Fibroblast of the aortic adventitia (primary cell): ENCODE measurements at places on chromosomes 4 and X.

GRCh38 chr4:169744601-169745000, 13.1 kb downstream of the HPF1 start:
- DNase-seq, result peak; percentile 12

GRCh38 chr4:30825008-30825770, 105.0 kb downstream of the PCDH7 start:
- no peak for DNase-seq

- no peak for DNase-seq
Observed at GRCh38 chr4:46648088-46648744, 258.3 kb upstream of the GABRA2 start.

GRCh38 chrX:111265486-111265885, 4.8 kb downstream of the CAPN6 start:
- DNase-seq, result no peak

DNA sequence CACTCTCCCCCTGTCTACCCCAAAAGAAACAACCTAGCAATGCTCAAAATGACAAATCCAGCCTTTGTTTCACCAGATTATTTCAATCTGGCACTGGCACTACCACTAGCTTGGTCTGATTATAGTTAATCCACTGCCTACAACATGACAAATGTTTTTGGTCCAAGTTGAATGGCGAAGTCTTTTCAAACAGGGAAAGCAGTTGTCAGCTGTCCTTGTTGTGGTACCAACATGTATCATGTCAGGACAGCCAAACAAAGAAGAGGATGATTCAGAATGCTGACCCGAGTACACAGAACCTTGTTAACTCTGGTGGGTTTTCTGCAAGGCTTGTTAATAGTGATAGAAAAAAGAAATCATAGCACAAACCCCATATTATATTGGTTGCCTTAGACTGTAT, 160.8 kb upstream of the ANK2 start:
- no peak for DNase-seq

DNA sequence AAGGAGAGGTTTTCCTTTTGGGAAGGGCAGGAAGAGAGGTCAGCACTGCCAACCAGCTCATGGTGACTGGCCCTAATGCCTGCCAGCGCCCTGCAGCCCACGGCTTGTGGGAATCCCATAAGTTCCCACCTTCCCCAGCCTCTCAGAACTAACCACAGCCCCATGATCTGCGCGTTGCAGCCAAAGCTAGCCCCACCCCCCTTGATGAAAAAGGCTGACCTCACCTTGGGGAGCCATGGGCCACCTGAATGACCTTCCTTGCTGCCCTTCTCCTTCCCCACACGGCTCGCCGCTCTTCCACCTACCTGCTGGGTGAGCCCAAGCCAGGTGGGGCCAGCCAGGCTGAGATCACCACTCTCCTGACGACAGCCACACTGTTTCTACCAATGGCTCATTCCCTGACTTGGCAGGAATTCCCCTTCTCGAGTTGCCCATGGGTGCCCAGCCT, 3.9 kb upstream of the ELF4 start:
- DNase-seq, result peak; percentile 28

- DNase-seq, result peak; percentile 84
Observed at GRCh38 chr4:38034986-38035882, 75.0 kb downstream of the PTTG2 start.

- no peak for DNase-seq
Observed at GRCh38 chr4:37735578-37735977, 49.4 kb upstream of the RELL1 start.

DNA sequence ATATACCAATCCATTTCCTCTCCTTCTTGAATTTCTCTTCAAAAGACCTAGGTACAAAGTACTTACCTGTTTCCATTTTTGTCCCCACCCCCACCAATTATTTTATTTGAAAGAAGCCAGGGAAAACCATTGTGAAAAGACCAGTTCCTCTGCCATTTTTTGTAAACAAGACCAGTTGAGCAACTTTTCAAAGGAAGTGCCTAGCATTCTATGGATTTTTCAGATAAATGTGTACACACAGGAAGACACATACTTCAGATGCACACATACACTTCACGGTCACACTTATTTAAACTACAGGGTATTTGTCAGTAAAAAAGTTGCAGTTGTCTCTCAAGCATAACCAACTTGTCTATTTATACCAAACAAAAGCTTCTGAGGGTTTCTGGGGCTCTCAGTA, 587.2 kb upstream of the KLHL4 start:
- DNase-seq, result no peak

- DNase-seq, result no peak
Observed at GRCh38 chr4:36961420-36961819, 283.1 kb upstream of the NWD2 start.

- no peak for DNase-seq
Observed at GRCh38 chr4:57989430-57989829, 879.2 kb upstream of the IGFBP7 start.

GRCh38 chr4:112519689-112520597, 4.0 kb upstream of the NEUROG2 start:
- DNase-seq, result no peak

GRCh38 chr4:126209147-126209546, 894.4 kb downstream of the FAT4 start:
- DNase-seq, result peak; percentile 45

- DNase-seq, result no peak
Observed at GRCh38 chr4:36320117-36320896, 38.9 kb downstream of the DTHD1 start.

- no peak for DNase-seq
Observed at GRCh38 chrX:85666471-85666870, 287.0 kb upstream of the POF1B start.

DNA sequence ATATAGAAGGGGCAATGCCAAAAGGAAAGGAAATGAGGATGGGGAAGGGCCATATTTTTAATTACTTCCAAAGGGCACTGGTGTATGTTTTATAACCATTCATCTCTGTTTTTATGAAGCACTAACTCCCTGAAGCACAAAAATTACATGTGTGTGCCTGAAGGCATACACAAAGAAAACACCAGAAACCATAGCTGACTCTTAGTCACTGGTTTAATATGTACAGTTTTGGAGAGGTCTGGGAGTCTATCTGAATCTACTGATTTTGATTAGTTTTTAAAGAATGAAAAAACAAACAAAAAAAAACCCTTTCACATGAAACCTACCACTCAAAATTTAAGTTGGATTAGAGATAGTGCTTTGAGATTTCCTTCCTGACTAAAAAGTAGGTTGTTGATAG, 438.7 kb downstream of the RPA4 start:
- DNase-seq, result peak; percentile 8

DNA sequence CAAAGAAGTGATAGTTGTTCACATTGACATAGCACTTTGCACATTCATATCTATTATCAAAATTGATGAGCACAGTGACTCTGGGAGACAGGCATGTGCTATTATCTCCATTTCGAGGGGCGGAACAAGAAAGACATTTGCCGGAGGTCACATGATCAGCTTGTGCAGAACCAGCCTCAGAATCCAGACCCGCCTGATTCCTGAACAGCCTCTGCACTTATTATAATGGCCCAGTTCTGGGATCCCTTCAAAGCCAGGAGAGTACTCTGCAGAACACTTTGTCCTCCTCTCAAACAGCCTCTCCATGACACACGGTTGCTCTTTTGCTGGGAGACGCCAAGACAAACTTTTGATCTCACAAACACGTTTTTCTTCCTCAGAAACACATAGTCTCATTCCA, 48.4 kb downstream of the RWDD4 start:
- DNase-seq, result peak; percentile 33

DNA sequence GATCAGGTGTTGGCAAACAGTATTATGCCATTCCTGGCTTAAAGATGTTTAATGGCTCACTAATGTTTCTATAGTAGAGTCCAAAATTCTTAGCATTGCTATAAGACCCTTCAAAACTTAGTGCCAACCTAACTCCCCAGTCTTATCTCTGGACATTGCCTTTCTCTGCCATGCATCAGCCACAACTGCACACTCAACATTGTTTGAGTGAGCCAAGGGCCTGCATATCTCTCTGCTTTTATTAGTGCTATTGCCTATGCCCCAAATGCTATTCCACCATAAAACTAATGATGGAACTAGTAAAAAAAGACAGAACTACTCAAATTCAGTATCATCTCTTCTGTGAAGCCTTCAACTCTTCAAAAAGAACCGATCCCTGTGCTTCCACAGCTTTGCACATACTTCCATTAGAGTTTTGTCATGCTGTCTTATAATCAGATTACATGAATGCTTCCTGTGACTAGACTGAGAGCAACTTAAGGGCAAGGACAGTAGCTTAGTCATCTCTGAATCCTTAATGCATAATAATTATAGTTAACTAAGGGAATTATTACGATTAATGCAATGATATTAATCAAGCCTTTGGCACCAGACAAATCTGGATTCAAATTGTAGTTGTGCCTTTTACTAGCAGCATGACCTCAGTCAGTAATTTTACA, 53.7 kb downstream of the CHM start:
- no peak for DNase-seq

DNA sequence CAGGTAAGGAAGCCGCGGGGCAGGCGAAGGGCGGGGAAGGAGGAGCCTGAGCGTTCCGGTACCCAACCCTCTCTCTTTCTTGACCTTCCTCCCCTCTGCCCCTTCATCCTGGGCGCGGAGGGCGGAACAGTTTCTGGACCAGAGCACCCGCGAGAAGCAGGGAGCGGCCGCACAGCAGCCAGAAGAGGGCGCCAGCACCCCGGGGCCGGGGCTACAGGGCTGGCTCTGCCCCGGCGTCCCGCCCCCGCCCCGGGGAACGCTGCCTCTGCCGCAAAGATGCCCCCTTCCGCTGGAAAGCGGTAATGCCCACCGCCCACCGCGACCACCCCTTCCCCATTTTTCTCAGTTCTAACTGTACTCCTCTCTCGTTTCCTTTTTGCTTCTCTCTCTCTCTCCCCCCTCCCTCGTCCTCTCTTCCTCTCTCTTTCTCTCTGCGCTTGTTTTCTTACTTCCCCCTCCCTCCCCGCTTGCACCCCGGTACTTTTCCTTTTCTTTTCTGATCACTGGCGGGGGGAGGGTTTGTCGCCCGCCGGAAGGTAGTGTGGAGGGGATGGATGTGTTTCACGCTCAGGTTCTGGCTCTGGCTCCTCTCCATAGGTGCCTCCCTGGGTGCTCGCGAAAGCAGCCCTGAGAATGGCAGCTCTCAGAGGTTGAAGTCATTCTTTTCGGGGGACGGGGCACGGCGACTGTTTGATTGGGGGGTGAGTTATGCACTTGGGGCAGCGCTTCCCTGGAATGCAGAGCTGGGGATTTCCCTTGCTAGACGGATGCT, 13.1 kb upstream of the PRDM8 start:
- peak; percentile 85 for DNase-seq

GRCh38 chr4:24131954-24132673, 242.3 kb upstream of the PPARGC1A start:
- DNase-seq, result no peak
